ENCODE measurements at places on chromosomes 12 and 14. TPM values are rescaled to one million over a fixed set of nuclear protein-coding genes. Genes with fewer than 3 reads are reported as not detected.

The EPYC gene
- not detected for total RNA-seq

The WDHD1 gene
- 0.20 TPM for total RNA-seq

The RBP5 gene
- total RNA-seq, result 3.0 TPM

The NGB gene
- total RNA-seq, result not detected

DNA sequence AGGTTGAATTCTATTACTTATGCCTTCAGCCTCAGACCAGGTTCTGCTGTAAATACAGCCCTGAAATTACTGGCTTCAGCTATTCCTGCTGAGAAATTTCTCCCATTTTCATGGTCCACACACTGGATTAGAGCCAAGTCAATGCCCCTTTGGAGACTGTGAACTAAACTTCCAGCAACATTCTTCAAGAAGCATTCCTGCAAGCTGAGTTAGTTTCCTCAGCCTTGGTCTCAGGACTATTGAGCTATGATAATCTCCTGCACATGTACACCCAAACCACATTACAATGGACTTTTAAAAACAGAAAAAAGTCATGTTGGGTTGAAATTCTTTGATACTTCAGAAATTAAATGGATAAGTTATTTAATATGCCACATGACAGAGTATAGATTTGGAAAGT is 58.0 kb upstream of the AVPR1A start:
- no peak for DNase-seq

- DNase-seq, result no peak
Measured at GRCh38 chr12:20450591-20451180, 82.3 kb downstream of the PDE3A start.

DNA sequence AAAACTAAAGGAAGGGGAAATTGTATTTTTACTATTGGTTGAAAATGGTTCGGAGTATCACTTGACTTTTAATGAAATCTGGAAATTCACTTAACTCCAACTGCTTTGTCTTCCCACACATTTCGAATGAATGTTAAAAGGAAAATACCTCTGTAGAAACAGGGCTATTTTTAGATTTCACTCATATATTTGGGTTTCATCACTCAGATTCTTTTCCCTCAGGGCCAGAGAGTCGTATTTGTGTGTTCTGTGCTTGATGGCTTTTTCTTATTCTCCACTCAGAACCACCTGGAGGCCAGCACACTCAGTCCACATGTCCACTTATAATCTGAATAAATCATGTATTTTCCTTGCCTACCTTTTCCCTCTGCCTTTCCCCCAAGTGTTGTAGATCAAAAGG is 40.0 kb downstream of the DAAM1 start:
- no peak for DNase-seq

DNA sequence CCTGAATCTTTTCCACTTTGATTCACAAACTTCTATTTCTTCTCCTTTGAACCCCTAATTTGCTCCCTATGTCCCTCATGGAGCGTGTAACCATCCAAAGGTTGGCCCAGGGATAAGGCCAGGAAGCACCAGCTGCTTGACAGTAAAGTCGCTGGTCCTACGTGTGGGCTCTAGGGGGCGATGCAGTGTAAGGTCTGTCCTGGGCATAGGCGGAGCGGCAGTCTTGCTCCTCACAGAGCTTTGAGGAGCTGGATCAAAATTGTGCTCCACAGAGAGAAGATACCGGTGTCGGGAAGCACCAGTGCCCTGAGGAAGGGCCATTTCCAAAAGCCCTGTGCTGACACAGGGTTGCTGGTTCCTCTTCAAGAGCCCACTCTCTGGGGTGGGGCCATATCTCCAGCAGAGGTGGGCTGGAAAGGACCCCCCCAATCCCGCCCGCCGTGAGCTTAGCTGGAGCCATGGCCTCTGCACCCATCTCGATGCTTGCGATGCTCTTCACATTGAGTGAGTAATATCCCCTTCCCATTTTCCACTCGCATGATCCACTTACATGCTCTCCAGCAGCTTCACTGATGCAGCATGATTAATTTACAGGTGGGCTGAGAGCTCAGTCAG is 49.9 kb upstream of the OR4E1 start:
- DNase-seq, result peak; percentile 17

GRCh38 chr14:31070431-31070830 is 44.3 kb upstream of the STRN3 start:
- DNase-seq, result no peak

DNA sequence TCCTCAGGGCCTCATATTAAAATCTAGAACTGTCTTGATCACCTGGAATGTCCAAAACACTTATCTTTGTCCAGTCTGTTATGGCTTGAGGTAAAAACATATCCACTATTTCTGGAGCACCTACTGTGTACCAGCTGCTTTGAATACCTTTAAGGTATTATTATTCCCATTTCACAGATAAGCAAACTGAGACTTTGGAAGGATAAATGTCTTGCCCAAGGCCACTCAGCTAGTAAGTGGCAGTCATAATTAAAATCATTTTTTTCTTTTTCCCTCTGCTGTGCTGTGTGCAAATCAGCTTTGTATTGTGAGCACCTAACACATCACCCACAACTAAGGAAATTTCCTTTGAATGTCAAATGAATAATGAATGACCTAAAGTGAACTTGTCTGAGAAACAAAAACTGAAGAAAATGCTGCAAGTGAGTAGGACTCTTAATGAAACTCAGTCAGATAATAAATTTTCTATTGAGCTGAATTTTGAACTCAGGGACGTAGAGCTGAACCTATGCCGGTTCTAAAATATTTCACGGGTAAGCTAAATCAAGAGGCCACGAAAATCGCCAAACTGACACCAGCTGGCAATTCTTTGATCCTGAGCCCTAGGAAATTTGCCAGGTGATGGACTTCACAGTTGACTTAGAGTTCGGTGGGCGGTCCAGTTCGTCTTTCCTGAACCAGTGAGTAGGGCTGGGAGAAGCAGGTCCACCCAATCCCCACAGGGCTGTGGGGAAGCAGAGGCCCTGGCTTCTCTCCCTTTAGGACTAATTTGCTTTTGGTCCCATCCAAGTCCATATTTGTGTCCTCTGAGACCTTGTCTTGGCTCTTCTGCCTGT is 159.7 kb upstream of the PWP1 start:
- DNase-seq, result no peak

DNA sequence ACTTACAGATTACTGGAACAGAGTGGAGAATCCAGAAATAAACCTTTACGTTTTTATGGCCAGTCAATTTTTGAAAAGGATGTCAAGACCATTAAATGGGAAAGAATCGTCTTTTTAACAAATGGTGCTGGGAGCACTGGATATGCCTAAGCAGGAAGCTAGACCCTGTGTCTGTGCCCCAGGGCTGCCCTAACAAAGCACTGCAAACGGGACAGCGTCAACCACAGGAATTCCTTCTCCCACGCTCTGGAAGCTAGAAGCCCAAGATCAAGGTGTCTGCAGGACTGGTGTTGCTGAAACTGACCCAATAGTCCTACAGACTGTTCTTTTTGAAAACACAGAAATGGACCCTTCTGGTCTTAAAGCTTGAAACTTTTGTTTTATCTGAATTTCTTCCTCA is 9.3 kb upstream of the TMEM121 start:
- no peak for DNase-seq

- no peak for DNase-seq
Measured at GRCh38 chr12:62758216-62758615, 176.7 kb downstream of the PPM1H start.
